ENCODE measurements at places on chromosomes 6 and 20. TPM values are rescaled to one million over a fixed set of nuclear protein-coding genes. Genes with fewer than 3 reads are reported as not detected.

MMP24OS gene
- 1.9 TPM for total RNA-seq

TBXT gene
- total RNA-seq, result not detected

RSPH9 gene
- total RNA-seq, result 6.2 TPM

STMND1 gene
- not detected for total RNA-seq

C20orf144 gene
- total RNA-seq, result not detected

SLC13A3 gene
- total RNA-seq, result 10.8 TPM

SERPINB6 gene
- total RNA-seq, result 12.3 TPM

NEURL2 gene
- 2.8 TPM for total RNA-seq

CTAGE9 gene
- not detected for total RNA-seq

C4B gene
- 9.2 TPM for total RNA-seq

HSD17B8 gene
- 4.5 TPM for total RNA-seq

KIFC1 gene
- 3.6 TPM for total RNA-seq

ECT2L gene
- total RNA-seq, result 0.31 TPM

GRCh38 chr6:153804755-153805330 is 234.2 kb upstream of the OPRM1 start:
- DNase-seq, result no peak

- no peak for DNase-seq
These were observed 223.3 kb upstream of the HEY2 start for GRCh38 chr6:125526007-125526720.

GRCh38 chr6:40606981-40607380 is 19.8 kb upstream of the LRFN2 start:
- DNase-seq, result no peak

GRCh38 chr20:53270792-53271375 is 298.7 kb downstream of the TSHZ2 start:
- no peak for DNase-seq

GRCh38 chr6:55714831-55715230 is 135.8 kb upstream of the HMGCLL1 start:
- DNase-seq, result no peak

DNA sequence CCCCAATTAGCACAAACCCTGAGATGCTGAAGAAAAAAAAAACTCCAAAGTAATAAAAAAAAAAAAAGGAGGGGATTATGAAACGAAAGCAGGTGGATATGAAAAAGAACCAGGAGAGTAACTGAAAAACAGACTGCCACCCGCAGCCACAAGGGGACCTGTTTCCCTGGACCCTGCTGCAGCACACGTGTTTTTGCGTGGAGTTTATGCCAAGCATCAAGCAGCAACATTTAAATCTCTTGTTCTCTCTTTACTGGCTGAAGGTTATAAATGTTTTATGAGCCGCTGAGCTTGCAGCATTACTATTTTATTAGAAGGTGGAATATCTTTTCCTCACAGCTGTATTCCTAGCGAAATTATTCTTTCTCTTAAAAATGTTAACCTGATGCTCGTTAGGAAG is 131.6 kb upstream of the OLIG3 start:
- DNase-seq, result no peak

GRCh38 chr20:25398376-25399036 is 7.9 kb upstream of the ABHD12 start:
- no peak for DNase-seq

GRCh38 chr6:24599179-24599578 is 46.8 kb downstream of the KIAA0319 start:
- DNase-seq, result no peak

GRCh38 chr6:145036236-145036635 is 699.1 kb downstream of the EPM2A start:
- no peak for DNase-seq

DNA sequence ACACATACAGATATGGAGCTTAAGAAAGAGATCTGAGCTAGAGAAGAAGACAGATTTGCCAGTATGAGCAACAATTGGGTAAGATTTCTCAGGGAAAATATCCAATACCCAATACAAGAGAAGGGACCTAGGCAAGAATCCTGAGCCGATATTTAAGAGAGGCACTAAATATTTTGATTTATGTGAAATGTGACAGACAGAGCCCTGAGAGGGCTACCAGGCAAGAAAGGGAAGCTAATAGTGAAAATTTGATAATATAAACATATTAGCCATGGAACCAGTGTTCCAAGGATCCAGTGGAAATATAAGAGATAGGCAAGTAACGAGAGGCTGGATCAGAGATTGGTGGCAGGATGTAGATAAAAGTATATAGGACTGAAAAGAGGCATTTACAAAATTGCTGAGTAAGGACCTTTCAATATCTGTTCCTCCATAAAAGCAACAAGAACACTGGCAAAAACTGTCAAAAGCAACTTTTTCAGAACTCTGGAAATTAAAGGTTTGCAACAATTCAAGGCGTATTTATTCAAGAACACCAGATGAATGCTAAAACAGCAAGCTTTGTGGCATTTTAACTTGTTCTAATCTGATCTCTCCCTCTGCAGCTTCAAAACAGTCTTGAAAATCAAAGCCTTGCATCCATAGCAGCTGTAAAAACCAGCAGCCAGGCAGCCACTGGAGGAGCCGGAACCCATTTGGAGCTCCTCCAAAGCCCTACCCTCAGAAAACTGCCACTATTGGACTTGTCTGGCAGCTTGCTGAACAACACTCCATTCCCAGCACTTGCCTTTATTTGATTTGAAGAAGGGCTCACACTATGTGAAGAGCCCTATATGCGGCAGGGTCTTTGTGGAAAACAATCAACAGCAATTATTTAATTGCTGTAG is 58.8 kb downstream of the REV3L start:
- DNase-seq, result peak; percentile 51

DNA sequence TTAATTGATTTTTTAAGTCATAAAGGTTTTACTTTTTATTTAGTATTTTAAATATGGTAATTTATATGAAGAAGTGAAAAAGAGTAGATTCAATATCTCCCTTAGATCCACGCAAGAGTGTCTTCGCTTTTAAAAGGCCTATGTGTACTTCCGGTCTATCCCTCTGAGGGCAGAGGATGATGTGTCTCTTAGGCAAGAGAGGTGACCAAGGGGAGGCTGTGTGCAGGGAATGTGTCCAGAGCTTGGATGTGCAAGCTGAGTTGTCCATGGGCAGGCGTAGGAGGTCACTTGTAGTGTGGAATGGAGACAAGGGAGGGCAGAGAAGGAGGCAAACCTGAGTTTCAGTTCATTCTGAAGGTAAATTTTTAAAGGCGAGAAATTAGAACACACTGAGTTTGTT is 113.9 kb downstream of the CRYBG1 start:
- DNase-seq, result no peak

DNA sequence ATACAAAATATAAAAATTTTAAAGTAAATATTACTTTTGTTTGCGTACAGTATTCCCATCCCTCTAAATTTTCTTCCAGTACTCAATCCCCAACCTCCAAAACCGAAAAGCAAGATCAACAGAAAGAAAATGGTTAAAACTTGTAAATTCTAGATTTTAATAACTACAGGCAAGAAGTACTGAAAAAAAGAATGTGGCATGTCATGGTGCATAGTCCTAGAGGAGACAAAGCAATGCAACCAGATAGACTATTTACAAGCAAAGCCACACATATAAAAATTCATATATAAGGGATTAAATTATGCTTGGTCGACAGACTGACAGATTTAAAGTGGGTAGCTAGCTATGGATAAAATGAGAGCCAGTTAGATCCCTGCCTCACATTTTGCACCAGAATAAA is 56.5 kb upstream of the HFE start:
- DNase-seq, result no peak

GRCh38 chr6:159456349-159456748 is 236.7 kb downstream of the SOD2 start:
- DNase-seq, result no peak

- DNase-seq, result no peak
These were observed 646 bp downstream of the RPS6KA2 start for GRCh38 chr6:166626177-166627032.

DNA sequence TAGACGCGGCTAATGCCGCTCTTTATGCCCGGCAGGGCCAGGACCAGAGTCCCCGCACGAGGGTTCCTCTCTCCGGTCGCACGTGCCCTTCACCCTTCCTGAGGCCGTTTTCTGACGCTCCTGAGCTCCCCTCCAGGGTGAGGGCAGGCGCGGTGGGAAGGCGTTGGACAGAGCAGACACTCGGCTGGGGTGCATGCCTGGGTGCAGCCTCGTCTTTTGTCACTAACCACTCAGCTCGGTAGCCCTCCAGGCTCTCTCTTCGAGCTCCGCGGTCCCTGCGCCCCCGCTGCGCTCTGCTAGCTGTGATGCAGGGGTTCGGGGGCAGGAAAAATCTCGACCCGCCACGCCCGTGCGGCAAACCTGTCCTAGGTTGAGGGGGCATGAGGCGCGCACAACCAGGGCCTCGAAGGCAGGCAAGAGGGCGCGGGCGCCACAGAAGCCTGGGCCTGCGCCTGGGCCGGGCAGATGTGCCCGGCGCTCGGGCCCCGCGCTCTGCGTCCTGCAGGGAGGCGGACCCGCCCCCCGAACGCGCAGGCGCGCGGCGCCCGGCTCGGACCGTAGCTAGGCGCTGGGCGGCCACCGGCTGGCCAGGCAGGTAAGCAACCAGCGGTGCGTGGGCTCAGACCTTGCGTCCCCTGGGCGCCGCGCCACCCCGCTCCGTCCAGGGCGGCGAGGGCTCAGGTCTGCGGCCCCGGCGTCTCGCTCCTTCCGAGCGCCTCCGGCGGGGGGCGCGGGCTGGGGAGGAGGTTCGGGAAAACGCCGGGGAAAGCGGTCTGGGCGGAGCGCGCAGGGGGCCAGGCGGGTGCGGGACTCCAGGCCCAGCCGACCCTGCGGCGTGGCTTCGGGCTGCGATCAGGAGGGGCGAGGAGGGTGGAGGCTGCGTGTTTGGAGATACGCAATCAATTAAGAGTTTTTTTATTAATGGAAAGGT is at the start of gene L3MBTL1:
TSS of gene L3MBTL1 (plus strand) at position 548 of the 931 bp plus-strand sequence. CDS start 5,807 bp downstream, outside the sequence.
- DNase-seq, result no peak

- DNase-seq, result no peak
These were observed 31.8 kb downstream of the PSMB9 start for GRCh38 chr6:32885698-32886286.

GRCh38 chr6:150115769-150116168 is 27.1 kb upstream of the PPP1R14C start:
- no peak for DNase-seq

DNA sequence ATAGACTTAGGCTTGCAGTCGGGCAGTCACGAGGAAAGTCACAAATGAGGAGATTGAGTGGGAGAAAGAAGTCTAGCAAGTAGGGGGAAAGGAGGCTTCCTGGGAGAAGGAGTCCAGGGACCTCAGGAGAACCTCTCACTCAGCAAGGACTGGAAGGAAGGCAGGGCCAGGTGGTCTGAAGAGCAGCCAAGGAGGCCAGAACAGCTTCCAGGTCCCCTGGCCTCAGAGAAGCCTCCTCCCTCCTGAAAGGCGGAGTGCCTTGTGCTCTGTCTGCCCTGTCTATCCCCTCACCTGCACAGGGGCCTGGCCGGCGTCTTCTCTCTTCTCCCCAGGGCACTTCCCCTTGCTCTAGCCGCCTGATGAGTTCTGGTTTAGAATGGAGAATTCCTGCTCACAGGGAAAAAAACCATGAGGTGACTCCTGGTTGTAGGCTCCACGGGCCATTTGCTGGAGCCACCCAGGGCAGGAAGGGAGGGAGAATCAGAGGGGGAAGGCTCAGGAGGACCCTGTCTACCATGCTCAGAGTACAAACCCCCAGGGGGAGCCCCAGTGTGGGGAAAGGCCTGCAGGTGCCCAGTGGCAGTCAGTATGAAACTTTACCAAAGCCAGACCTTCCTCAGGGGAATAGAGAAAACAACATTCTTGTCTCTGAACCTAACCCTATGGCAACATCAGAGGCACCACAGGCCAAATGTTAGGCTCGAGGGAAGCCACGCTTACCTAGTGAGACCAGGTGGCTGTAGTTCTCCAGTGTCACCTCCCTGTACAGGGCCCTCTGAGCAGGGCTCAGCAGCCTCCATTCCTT is 11.2 kb downstream of the ZNF337 start:
- DNase-seq, result no peak

DNA sequence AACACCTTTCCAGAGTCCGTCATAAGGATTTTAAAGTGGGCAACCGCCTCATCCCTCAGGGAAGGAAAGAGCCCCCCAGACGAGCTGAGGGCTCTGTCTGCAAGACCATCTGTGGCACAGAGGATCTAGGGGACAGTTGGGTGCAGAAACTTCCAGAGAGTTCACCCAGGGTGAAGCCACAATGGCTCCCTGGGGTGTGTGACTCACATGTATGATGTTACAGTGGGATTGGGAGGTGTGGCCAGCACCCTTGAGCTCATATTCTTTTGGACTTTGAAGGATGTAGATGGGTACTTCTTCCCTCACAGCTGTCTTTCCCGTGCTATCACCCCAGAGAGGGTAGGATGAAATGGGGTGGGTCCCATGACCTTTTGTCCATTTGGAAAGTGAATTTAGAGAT is 95.5 kb downstream of the NCR2 start:
- no peak for DNase-seq

GRCh38 chr6:47358440-47359225 is 48.9 kb upstream of the TNFRSF21 start:
- no peak for DNase-seq

DNA sequence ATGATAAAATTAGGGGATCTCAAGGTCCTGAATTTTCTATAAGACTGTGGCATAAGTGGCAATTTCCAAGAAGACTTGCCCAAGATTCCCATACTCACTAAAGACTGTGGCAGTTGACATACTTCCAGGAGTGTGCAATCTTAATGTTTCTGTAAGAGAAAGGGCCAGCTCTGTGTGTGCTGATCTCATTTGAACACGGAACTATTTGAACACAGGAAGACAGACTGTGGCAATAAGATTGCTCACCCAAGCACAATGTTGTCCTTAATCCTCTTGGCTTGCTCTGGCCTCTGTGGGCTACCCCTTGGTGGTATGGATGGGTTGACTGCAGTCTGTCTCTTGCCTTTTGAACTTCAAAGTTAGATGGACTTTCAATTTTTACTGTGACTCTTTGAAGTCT is 151.4 kb downstream of the PHF3 start:
- no peak for DNase-seq
